ENCODE measurements at places on chromosomes 6 and 20.

DNA sequence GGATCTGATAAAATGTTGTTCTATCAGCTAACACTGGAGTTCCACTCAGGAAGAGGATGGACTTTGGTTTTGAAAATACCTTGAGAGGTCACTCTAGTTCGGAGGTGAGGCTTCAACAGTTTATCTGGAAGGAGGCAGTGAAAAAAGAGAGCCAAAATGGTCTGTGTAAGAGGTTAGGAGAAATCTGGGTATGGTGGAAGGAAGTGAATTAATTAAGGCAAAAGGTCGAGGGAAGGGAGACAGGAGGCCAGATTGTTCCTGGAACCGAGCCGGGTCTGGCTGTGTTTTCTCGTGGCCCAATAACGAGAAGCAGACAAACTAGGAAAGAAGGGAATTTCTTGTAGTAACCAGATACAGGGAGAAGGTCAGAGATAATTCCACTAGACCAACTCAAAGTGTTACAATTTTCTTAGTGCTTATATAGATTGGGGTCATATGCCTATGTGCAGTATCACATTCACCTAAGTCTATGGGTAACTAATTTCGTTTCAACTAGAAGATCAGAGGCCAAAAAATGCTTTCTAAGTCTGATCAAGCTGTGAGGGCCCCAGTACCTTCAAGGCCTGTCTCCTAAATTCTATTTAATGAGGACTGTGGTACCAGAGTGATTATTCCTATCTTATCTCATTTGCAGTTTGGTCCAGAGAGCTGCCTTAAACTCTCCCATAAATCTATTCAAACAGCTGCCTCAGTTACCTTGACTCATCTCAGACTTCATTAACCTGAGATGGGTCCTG lies 96.0 kb upstream of the SNX9 start:
- no peak for DNase-seq

DNA sequence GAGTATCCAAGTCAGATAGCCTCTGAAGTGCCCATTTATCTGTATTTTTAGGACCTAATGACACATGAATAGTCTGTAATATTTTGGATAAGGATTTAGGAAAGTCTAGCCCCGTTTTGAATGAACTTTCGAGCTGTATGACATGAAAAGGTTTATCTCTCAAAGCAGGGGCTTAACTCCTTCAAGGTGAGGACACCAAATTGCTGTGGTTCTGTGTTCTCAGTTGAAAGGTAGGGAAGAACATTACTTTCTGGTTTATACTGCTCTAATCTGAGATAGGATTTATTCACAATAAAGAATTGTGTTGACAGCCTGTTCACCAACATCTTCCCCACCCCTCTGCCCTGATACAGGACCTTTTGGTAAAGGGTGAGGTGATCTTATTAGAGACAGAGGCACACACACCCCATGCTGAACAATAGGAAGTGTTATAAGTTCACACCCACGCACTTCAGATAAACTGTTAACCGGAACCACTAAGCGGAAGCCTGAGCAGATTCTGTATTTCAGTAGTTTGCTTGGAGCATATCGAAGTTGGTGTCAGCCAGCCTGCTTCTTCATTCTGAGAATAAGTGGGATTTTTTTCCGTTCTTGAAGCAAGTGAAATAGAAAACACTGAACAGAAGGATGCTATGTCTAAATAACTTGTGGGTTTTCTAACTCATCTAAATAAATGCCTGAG lies 223.3 kb downstream of the TMEM242 start:
- no peak for DNase-seq

DNA sequence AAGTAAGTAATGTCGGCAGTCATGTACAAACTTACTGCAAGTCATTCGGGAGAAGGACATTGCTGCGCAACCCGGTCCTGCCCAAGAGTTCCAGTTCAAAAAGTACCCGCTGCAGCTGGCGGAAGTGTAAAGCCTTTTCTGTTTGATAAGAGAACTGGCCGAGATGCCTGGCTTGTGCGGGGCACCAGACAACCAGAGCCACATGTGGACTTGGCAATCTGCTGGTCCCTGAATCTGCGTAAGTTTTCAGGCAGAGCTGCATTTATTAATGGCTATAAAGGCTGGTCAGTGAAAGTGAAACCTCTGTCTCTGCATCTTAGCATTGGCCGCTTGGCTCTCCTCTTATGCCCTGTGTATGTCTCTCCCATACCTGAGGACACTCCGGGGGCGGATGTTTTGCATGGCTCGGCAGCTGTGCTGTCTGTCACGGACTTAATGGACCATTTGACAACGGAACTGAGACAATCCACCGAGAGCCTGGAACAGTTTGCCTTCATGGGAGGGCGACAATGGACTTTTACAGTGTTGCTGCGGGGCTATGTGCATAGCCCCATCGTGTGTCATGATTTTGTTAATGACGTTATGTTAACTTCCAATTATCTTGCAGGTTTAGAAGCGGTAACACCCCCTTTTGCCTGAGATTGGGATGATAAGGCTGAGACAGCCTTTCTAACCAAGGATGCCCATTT lies 19.8 kb upstream of the RGS17 start:
- DNase-seq, result no peak

- DNase-seq, result no peak
These were observed 14.9 kb upstream of the MRS2 start for GRCh38 chr6:24387818-24388217.

DNA sequence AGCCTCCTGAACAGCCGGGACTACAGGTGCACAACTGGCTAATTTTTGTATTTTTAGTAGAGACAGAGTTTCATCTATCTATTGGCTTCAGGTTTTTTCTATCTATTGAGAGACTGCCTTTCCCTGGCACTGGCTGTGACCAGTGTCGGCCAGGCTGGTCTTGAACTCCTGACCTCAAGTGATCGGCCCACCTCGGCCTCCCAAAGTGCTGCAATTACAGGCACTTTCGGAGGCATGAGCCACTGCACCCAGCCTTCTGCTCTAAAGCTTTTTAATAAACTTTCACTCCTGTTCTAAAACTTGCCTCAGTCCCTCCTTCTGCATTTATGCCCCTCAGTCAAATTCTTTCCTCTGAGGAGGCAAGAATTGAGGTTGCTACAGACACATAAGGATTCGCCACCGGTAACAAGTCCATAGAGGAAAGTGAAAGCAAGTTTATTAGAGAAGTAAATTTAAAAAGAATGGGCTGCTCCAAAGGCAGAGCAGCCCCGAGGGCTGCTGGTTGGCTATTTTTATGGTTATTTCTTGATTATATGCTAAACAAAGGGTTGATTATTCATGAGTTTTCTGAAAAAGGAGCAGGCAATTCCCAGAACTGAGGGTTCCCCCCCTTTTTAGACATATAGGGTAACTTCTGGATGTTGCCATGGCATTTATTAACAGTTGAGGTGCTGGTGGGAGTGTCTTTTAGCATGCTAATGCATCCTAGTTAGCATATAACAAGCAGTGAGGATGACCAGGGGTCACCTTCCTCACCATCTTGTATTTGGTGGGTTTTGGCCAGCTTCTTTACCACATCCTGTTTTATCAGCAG lies 44.8 kb upstream of the RNGTT start:
- DNase-seq, result no peak

DNA sequence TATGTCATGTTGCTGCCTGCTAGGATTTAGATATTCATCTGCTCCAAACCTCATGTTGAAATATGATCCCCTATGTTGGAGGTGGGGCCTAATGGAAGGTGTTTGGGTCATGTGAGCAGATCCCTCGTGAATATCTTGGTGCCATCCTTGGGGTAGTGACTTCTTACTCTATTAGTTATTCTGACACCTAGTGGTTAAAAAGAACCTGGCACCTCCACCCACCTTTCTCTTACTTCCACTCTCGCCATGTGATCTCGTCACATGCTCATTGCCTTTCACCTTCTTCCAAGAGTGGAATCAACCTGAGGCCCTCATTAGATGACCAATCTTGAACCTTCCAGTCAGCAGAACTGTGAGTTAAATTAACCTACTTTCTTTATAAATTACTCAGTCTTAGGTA lies 549.4 kb upstream of the SYNCRIP start:
- DNase-seq, result peak; percentile 7

- no peak for DNase-seq
These were observed 30.3 kb downstream of the RIPOR2 start for GRCh38 chr6:24905483-24905882.

DNA sequence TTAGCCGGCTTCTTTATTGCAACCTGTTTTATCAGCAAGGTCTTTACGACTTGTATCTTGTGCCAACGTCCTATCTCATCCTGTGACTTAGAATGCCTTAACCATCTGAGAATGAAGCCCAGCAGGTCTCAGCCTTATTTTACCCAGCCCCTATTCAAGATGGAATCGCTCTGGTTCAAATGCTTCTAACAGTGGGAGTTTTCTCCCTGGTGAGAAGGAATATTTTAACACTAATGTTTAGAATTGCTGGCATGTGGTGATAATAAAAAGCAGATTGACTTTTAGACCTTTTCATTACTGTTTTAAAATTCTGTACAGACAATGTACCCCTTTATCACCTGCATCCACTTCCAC lies 9.9 kb upstream of the KCNK15 start:
- no peak for DNase-seq

GRCh38 chr6:26030716-26031115 lies 56.5 kb upstream of the HFE start:
- DNase-seq, result no peak

- DNase-seq, result no peak
These were observed 117.5 kb upstream of the KCNK16 start for GRCh38 chr6:39440039-39440426.

- DNase-seq, result no peak
These were observed 138.1 kb downstream of the ATXN1 start for GRCh38 chr6:16623029-16623653.

GRCh38 chr6:170464080-170464479 lies 89.0 kb downstream of the PSMB1 start:
- DNase-seq, result no peak

GRCh38 chr6:140541288-140541687 lies 1166.8 kb upstream of the CITED2 start:
- no peak for DNase-seq

- no peak for DNase-seq
These were observed 165.0 kb upstream of the RNF24 start for GRCh38 chr20:4180356-4180755.

DNA sequence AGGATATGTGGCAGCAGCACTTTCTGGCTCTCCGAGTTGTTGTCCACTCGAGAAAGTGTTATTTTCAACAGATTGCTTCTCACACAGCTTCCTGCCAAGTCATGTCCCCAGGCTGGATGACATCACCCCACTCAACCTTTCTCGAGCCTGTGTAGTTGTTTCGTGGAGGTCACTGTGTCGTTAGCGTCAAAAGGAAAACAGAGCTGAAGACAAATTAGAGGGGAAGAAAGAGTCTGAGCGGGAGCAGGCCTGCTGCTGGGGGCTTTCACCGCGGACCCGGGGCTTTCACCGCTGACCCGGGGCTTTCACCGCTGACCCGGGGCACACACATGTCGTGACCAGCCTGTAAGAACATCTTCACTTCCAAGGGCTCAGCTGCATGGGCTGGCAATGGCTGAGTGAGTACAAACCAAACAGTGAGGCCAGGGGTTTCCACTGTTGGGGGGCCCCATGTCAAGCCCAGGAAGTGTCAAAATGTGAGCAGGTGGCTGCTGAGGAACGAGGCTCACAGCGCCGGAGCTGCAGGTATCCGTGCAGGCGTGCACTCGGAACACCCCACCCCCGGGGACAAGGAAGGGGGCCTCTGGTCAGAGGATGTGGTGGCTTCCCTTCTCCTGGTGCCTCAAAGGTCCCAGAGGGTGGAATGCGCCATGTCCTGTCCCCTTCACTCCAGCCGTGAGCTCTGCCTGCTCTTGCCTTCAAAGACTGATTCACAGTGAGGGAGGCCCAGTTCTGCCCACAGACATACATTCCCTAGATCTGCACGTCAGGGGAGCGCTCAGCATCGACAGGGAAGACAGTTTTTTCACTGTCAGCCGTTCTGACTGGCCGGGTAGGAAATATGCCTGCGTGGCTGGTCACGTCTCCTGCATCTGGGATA lies 365.9 kb downstream of the TAF4 start:
- no peak for DNase-seq

- no peak for DNase-seq
These were observed 44.0 kb upstream of the COL21A1 start for GRCh38 chr6:56291302-56291917.

DNA sequence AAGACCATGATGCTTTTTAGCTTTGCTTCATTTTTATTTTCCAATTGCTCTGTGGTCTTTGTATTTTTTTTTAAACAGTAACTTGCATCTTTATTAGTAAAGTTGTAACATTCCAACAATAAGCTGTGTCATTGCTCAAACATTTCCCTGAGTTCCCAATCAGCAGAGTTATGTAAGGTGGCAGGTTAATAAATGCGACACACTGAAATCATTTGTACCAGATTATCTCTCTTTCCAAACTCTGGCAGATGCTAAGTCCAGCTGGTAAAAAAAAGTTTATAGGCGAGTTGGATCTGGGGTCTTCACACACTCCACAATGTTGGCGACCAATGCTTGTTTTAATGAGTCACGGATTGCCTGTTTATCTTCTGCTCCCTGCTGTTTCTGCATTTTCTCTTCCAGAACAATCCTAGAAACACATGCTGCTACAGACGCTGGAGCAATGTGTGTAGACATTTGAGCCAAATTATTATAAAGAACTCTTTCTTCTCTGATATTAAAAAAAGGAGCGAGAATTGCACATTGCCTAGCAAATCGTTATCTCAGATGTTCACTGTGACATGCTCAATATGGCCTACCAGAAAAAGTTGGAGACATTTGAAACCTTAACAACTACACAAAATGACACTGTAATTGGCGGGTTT lies 113.6 kb upstream of the IFNGR1 start:
- DNase-seq, result no peak

DNA sequence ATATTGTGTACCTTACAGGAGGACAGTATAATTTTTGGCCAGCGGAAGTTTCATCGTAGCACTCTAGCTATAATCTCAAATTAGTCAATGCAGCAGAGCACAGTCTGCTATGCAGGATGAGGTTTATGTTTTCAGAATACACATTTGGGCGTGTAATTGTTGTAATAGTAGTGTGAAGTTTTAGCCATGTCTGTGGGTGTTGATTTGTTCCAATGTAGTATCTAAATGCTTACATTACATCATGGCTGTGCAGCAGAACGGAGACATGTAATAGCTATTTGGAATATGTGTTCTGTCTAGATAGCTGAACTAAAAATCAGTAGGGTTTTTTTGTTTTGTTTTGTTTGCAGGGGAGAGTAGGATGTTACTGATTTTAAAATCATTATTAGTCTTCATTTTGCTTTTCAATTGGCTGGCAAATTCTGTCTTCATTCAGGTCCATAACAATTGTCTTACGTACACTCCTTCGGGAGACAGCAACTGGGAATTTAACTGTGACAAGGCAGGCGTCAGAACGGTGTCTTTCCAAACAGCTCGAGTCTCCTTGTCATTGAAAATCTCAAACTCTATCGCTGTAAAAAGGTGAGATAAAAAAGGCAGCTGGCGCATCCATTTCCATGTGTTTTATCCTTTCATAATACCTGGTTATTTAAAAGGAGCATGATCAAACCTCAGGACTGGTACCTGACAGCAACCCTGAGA lies 65.1 kb upstream of the CDH4 start:
- no peak for DNase-seq

- DNase-seq, result no peak
These were observed 25.8 kb downstream of the BHLHE23 start for GRCh38 chr20:62980970-62981369.

GRCh38 chr6:148021165-148021564 lies 321.5 kb upstream of the SASH1 start:
- no peak for DNase-seq

- DNase-seq, result no peak
These were observed 77.5 kb downstream of the FKBP5 start for GRCh38 chr6:35611240-35611639.

- peak; percentile 95 for DNase-seq
These were observed 50.0 kb upstream of the EZR start for GRCh38 chr6:158868890-158869825.

Data from WERI-Rb-1 (cell line).